NCI-H187 treated with DMSO at 0.1 percent for 48 hours (cell line): ENCODE measurements at places on chromosomes 11 and 22.

DNA sequence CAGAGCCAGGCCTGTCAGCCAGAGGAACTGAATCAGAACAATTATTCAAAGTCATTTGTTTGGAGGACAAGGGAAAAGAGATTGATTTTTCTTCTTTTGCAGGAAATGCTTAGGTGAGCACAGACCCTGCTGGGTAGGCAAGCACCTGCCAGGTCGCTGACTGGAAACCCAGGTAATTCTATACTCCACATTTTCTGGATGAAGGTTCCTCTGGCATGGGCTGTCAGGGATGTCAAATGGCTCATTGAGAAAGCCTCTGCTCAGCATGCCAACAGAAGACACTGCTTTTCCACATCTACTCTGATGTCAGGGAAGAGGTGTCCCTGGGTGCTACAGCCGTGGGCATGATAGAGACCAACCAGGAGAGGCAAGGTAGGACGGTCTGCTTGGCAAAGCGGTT, 166.7 kb upstream of the SYN3 start:
- DNase-seq: no peak

DNA sequence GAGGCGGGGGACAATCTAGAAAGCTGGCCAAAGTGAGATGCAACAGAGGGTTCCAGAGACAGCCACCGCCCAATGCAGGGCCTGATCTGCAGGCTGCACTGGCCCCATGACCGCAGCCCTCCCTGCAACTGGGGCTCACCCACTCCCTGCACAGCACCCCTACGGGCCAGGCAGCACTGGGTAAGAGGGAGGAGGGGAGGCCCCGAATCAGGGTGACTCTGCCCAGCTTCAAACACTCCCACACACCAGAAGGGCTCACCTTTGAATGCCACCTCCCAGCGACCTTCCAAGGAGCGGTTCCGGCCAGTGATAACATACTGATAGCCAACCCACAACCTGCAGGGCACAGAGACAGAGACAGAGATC, 59.3 kb downstream of the DGCR2 start:
- DNase-seq: no peak

GRCh38 chr22:37184380-37184755, 3.7 kb downstream of the C1QTNF6 start:
- DNase-seq: no peak

DNA sequence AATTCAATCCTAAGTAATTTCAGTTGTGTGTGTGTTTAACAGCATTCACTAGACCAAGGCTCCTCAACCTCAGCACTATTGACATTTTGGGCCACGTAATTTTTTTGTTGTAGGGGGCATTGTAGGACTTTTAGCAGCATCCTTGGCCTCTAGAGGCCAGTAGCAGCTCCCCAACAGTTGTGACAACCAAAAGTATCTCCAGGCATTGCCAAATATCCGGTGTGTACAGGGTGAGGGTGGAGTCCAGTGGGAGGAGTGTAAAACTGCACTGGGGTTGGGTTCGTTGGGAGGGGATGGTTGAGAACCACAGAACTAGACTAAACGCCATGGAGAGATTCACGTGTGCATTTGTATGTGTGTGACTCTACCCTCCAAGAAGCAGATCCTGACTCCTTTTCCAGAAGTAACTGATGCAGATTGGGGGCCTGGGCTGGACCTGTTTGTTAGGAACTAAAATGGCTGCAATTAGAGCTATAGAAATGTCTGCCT, 5.9 kb upstream of the PHF21A start:
- no peak for DNase-seq

- no peak for DNase-seq
Observed at GRCh38 chr22:50625131-50625567, 2.8 kb downstream of the ARSA start.

DNA sequence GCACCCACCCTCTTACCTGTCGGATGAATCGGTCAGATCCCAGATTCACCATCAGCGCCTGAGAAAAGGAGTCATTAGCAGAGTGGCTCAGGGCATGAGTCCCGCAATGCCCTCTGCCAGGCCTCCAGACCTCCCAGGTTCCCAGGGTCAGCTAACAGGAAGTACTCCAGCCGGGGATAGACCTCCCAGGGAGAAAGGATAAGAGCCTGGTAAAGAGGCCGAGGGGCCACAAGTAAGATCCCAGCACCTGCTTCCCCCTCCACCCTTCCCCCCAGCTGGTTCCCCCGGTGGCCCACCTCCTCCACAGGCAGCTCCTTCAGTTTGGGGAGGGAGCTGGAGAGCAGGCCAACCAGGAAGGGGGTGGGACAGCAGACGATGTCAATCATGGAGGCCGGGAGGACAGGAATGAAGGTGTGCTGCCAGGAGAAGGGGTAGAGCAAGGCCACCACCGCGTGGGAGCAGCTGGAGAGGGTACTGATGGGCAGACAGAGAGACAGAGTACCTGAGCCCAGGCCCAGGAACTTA, 16.4 kb downstream of the RPL27A start:
- DNase-seq: no peak

- no peak for DNase-seq
Observed at GRCh38 chr22:41823797-41824196, 9.1 kb upstream of the SREBF2 start.

DNA sequence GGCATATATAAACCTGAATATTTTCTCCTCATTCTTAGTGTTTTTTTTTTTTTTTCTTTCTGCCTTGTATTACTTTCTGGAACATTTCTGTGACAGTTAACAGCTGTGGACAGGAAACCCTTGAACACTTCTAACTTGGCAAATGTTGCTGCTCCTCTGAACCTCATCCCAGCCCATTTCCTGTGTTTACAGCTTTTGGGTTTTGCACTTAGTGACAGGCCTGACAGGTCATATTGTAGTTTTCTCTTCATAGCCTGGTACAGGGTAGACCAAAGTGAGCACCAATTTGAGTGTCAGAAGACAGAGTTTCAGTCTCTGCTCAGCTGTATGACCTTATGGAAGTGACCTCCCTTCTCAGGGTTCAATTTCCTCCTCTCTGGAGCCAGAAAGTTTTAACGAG, 91.6 kb downstream of the STIM1 start:
- DNase-seq: no peak

GRCh38 chr22:38214302-38215056, 12.7 kb downstream of the MAFF start:
- no peak for DNase-seq

DNA sequence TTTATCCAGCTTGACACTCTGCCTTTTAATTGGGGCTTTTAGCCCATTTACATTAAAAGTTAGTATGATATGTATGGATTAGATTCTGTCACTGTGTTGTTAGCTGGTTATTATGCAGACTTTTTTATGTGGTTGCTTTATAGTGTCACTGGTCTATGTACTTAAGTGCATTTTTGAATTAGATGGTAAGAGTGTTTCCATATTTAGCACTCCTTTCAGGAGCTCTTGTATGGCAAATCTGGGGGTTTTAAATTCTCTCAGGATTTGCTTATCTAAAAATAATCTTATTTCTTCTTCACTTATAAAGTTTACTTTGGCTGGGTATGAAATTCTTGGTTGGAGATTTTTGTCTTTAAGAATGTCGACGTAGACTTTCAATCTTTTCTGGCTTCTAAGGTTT, 4.0 kb downstream of the OR52E6 start:
- no peak for DNase-seq

- DNase-seq: no peak
Observed at GRCh38 chr11:28337701-28338100, 229.5 kb downstream of the METTL15 start.

DNA sequence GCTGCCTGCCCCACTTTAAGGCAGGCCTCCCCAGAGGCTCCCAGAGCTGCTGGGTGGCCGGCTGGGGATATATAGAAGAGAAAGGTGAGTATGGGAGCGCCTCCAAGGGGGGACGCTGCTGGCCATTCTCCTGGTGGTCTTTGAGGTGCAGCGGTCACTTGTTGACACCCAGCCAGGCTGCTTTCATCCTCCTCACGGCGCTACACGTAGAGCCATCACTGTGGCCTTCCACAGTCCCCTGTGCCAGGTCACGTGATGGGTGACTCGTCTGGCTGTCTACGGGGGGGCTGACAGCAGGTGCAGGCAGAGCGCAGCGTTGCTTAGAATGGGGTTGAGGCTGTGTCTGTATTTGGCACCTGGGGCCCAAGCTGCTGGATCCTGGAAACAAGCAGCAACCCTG, 1.9 kb downstream of the ACR start:
- DNase-seq: no peak

- DNase-seq: no peak
Observed at GRCh38 chr11:46445192-46445919, 53.8 kb upstream of the CHRM4 start.

DNA sequence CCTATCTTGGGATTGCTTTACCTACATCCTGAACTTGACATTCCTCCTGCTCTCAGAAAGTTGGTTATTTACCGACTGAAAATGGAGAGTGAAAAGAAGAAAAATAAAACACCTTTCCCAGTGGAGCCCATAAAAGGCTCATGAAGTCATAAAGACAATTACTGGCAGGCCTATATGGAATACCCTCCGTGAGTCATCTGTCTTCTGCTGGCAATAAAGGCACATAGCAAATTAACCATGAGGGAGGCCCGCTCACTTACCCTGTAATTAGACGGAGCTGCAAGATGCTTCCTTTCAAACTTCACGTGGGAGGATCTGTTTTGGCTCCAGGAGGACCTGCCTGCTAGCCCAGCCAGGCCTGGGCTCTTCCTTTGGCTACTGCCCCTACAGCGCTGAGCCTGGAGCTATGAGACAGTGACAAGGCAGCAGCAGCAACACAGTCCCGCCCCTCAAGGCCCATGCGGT, 540.4 kb downstream of the BUD13 start:
- DNase-seq: no peak
